ENCODE measurements at places on chromosomes 13 and 19. TPM values are rescaled to one million over a fixed set of nuclear protein-coding genes. Genes with fewer than 3 reads are reported as not detected.

Gene LGALS14
- total RNA-seq, result not detected

Gene ADM5
- total RNA-seq, result 1.4 TPM

Gene ZNF837
- 2.7 TPM for total RNA-seq

Gene ZNF709
- 7.9 TPM for total RNA-seq

Gene ZNF439
- 10.9 TPM for total RNA-seq

Gene CGB5
- total RNA-seq, result not detected

Gene BCAM
- 18.4 TPM for total RNA-seq

Gene MYCBP2
- 120 TPM for total RNA-seq

Gene ESD
- 115 TPM for total RNA-seq

Gene CYP2F1
- not detected for total RNA-seq

Gene GSK3A
- 34.9 TPM for total RNA-seq

Gene APC2
- 0.12 TPM for total RNA-seq

Gene RUBCNL
- total RNA-seq, result 2.0 TPM

Gene APOC4
- not detected for total RNA-seq

Gene KLK4
- total RNA-seq, result not detected

Gene OVOL3
- not detected for total RNA-seq

Gene FCAR
- 2.8 TPM for total RNA-seq

Gene CLEC11A
- 33.8 TPM for total RNA-seq

Gene VAV1
- 2.1 TPM for total RNA-seq

Gene SGTA
- total RNA-seq, result 65.3 TPM

Gene SIGLEC10
- 7.3 TPM for total RNA-seq

Gene ADGRE3
- total RNA-seq, result not detected

Gene CDX2
- total RNA-seq, result not detected

Gene CYP2A7
- not detected for total RNA-seq

Gene ZNF541
- total RNA-seq, result 1.1 TPM

Gene ZNF559
- total RNA-seq, result 43.4 TPM

Gene COL5A3
- 2.8 TPM for total RNA-seq

Gene CGB8
- not detected for total RNA-seq

Gene GRAMD1A
- 93.7 TPM for total RNA-seq

Gene SIGLEC11
- total RNA-seq, result 77.6 TPM
